ENCODE measurements at places on chromosomes 3 and 15. TPM values are rescaled to one million over a fixed set of nuclear protein-coding genes. Genes with fewer than 3 reads are reported as not detected.

- no peak for DNase-seq
Measured at GRCh38 chr15:91521548-91521947, 332.0 kb upstream of the SLCO3A1 start.

DNA sequence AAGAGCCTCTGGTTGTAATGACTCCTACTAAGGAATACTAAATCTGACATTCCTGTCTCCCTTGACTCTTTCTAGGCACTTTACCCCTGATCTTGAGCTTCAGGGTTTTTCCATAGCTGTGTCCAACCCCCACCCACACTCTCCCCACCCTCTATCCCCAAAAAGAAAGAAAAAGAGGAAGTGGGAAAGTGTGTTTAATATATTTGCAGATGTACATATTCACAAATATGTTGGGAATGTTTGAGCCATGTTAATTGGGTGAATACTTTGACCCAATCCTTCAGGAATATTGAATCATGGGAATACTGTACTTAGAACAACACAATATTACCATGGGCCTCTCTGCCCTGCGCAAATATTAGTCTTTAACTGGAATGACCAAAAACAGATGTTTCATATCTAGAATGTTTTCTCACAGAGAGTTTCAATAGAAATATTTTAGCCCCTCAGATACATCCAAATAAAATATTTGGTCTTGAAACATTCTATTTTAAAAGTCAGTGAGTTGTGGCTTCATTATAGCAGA lies 19.8 kb upstream of the PFN2 start:
- no peak for DNase-seq

GRCh38 chr3:32596909-32597369 lies 26.3 kb upstream of the DYNC1LI1 start:
- DNase-seq, result no peak

Gene UTS2B
- 0.44 TPM for total RNA-seq

Measured in lower lobe of right lung (tissue), 2 donors.